ENCODE measurements at places on chromosomes 2 and 18.
A peak's percentile ranks its signal among the peaks of the same experiment; 100 is the strongest.

DNA sequence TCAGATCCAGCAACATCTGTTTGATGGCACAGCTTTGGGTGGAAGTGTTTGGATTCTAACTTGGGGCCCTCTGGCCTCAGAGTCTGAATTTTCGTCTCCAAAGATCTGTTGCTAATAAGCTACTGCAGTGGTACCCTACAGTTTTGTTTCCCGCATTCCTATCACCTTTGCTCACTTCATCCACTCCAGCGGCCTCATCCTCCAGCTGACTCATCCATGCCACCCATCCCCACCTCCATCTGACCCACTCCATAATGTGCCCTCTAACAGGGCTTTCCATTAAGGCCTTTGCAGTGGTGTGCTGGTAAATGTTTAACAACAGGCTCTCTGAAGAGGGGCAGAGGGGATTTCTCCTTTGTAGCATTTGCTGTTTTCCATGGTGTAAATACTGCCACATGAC is 225.5 kb downstream of the TGIF1 start:
- no peak for DNase-seq

- DNase-seq, result no peak
These were observed 460.2 kb downstream of the LRATD1 start for GRCh38 chr2:15092691-15093090.

DNA sequence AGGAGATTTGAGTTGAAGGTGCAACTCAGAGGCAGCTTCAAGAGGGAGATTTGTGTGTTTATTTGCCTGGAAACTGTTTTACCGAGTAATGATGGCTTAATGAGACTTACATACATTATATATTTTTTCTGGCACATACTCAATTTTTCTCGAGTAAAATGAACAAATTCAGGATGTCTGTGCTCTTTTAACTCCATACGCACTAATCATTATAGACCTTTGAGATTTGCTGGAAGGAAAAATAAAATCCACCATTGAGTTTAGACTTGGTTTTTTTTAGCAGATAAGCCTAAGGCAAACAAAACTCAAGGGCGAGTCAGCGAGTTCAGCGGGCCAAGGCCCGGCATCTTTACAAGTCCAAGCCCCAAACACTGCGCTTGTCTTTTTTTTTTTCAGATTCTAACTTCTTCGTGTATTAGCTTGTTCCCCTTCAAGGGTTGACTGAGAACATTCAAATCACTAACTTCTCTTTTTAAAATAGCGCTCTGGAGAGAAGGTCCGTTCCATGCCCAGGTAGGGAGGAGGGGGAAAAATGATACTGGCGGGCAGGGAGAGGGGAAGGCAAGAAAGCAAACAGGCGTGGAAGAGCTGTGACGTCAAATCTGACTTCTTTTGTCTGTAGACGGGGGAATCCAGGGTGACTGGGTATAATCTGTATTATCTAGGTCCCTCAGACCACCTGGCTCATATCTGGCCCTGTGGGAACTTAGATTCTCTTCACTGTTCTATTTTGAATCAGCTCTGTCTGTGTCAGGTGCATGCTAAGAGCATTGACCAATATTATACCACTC is 72.7 kb upstream of the MAP3K20 start:
- DNase-seq, result no peak

DNA sequence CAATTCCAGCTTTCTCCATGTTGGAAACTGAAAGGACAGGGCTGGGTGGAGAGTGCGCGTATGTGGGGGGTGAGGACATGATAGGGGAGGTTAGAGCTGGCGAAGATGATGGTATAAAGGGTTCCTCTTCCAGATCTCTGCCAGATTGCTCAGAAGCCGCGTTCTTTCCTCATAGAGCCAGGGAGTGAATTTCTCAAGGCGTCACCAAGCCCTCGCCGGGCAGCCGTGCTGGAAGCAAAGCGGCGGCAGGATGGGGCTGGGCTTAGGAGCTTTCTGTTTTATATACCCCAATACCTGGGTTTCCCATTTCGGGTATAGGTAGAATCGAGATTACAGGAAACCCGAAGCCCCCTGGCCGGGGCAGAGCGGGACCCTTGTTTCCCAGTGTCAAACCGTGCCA is 43.8 kb downstream of the DDX18 start:
- DNase-seq, result no peak

GRCh38 chr18:23515911-23516546 is 12.7 kb downstream of the RMC1 start:
- peak; percentile 75 for DNase-seq

- DNase-seq, result no peak
These were observed 3.6 kb downstream of the SOX11 start for GRCh38 chr2:5695654-5696403.

DNA sequence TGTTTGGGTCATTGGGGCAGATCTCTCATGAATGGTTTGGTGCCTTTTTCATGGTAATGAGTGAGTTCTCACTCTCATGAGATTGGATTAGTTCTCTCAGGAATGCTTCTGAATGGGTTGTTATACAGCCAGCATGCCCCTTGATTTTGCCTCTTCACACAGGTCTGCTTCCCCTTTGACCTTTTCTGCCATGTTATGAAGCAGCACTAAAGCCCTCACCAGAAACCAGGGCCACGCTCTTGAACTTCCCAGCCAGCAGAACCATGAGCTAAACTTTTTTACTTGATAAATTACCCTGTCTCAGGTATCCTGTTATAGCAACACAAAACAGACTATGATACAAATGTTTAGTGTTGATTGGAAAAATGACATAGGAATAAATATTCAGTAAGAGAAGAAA is 57.3 kb downstream of the ICA1L start:
- no peak for DNase-seq

DNA sequence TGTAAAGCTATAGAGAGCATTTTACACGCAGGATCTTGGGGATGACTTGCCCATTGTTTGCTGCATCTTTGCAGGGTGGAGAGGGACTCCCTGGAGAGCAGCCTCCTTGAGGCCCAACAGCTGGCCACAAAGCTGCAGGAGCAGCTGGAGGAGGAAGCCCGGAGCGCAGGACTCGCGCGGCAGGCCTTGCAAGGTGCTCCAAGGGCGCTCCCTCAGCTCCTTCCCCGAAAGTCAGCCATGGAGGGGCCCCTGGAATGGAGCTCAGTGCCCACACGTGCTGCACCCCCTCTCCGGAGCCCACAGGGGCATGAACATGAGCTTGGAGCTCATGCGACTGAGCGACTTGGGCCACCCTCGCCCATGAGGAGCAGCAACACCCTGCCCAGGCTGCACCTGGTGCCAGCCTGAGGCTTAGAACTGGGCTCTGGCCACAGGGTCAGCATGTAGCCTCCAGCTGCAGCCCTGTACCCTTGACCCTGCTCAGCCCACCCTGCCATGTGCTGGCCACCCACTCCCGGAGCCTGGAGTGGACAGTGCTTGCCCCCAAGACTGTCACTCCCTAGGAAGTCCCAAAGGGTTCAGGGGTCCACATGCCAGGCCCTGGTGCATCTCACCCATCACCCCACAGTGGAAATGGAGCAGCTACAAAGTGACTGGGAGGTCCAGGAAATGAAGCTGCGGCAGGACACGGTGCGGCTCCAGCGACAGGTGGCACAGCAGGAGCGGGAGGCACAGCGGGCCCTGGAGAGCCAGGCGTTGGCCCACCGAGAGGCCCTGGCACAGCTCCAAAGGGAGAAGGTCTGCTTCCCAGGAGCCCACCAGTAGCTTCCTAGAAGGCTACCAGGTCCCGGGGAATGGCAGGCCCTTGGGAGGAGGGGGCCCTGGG is 43.0 kb downstream of the CROCC2 start:
- no peak for DNase-seq

- peak; percentile 64 for DNase-seq
These were observed 119.5 kb upstream of the MCFD2 start for GRCh38 chr2:47034973-47035609.

GRCh38 chr2:201780674-201781493 is at the start of gene ALS2:
ALS2 (minus strand) TSS chr2:201780933; CDS start chr2:201768885, 12,048 bp downstream.
- DNase-seq, result peak; percentile 98

- DNase-seq, result no peak
These were observed 89.9 kb upstream of the TMEM247 start for GRCh38 chr2:46389417-46389916.

GRCh38 chr2:37653093-37653492 is 18.3 kb downstream of the CDC42EP3 start:
- DNase-seq, result no peak

DNA sequence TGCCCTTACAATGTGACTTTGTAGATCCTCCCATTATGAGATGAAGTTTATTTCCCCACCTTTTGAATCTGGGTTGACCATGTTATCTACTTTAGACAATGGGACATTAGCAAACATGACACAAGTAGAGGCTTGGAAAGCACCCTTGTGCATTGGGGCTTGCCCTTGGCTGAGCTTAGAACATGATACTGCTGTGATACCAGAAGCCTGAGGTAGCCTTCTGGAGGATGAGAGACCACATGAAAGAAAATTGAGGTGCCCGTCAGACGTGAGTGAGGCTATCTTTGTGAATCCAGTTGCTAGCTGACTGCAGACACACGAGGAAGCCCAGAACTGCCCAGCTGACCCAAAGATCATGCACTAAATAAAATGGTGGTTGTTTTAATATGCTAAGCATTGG is 341.2 kb downstream of the CYP26B1 start:
- DNase-seq, result no peak

GRCh38 chr2:31267437-31268120 is 33.6 kb downstream of the EHD3 start:
- DNase-seq, result no peak

GRCh38 chr18:59101830-59102414 is 37.8 kb upstream of the SEC11C start:
- no peak for DNase-seq

DNA sequence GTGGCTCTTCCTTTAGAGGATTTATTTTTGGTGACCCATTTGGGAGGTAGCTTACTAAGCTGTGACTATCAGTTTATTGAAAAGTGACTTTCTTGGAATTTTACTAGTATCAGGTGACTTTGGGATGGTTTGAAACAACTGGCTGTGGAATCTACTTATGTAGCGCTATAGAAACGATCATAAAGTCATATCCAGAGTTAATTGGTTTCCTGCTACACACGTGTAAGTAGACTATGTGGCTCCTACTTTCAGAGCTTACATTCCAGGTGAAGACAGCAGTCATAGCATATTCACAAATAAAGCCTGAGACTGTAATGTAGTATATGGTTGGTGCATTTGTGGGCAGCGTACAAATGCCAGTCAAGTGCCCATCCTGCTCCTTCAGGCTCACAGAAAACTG is 308.9 kb downstream of the ZNF521 start:
- DNase-seq, result no peak

DNA sequence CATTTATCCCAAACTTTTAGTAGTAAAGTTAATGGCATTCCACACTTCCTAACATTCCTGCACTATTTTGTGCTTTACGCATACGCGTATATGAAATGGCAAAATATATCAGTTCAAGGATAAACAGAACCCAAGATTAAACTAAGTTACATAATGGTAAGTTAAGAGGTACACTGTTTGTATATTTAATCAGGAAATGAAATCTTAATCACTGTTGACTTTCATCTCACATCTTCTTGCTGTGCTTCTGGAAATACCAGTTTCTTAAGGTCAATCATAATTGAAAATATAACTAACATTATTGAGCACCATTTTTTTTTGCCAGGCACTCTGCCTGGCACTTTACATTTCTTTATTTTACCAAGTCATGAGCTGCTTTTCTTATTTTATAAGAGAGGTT is 565.2 kb downstream of the LRP1B start:
- no peak for DNase-seq

- no peak for DNase-seq
These were observed 793 bp downstream of the CNRIP1 start for GRCh38 chr2:68318914-68319397.

GRCh38 chr2:66585587-66585986 is 150.7 kb downstream of the MEIS1 start:
- no peak for DNase-seq
